ENCODE measurements at places on chromosomes 5 and 9.

GRCh38 chr9:113899205-113899604 is 23.1 kb downstream of the ZNF618 start:
- DNase-seq = no peak

DNA sequence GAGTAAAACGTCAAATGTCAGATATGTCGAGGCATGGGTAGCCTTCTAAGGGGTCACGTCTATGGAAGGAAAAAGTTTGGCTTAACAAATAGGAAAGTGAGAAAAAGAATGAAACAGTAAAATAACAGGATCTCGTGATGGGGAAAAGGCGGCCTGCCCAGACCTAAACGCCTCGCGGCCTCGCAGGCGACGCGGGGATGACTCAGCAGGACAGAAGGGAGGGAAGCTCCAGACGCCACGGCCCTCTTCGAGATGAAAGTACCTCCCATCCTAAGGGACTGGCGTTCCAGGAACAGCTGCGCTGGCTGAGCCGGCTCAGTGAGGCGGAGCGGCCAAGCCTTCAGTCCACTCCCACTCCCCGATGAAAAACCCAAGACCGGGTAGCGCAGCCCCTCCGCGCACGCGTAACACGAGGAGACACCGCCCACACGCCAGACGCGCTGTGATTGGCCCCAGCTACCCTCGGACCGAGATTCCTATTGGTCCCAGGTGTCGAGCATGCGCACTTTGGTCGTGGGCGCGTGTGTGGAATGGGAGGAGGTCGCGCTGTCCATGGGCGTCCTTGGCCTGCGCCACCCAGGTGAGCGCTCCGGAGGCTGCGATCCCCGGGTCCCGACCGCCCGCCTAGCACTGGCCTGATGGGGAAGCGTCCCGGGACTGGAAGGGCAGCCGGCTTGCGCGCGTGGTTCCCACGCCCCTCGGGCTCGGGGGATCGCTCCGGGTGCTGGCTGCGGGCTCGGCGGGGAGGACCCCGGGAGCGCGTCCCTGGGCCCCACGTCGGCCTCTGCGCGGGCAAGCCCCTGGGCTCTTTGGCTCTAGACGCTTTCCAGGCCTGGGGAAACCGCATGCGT is 588.5 kb downstream of the MTRR start:
- peak; percentile 98 for DNase-seq

DNA sequence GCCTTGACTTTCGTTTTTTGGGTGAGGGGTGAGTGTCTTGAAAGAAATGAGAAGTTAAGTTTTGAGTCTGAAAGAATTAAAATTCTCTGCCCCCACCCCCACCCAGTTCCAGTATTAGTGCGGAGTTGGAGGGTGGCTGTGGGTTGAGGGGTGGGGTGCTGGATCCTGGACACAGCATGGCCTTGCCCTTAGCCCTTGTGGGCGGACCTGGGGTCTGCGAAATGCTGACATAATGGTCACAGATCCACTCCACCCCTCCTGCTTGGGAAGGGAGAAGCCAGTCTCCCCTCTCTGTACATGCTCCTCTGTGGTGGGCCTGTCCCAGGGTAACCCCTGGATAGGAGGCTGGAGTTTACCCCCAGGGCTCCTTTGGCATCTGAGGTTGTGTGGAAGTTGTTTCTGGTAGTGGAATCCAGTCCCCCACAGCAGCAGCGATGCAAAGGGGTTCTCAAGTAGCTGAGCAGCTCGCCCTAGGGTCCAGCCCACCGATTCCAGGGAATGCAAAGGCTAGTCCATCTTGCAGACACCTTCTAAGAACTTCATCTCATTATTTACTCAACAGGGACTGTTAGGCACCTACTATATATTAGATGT is 42.8 kb upstream of the TCF7 start:
- DNase-seq = no peak

GRCh38 chr5:76679231-76679630 is 36.7 kb upstream of the F2R start:
- DNase-seq = no peak

GRCh38 chr9:131677444-131678180 is 62.3 kb downstream of the RAPGEF1 start:
- DNase-seq = no peak

- no peak for DNase-seq
Measured at GRCh38 chr5:15222156-15222555, 277.8 kb upstream of the FBXL7 start.

DNA sequence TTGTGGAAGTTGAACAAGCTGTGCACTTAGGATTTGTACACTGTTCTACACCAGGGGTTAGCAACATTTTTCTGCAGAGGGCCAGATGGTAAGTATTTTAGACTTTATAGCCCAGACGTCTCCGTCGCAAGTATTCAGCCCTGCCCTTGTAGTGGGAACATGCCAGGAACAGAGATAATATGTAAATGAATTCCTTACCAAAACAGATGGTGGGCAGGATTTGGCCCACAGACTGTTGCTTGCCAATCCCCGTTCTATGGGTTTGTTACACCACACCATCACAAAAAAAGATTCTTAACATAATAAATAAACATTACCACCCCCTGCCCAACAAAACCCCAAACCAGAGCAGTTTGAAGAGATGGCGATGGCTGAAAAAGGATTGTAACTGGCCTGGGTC is 74.3 kb downstream of the AMBP start:
- no peak for DNase-seq

GRCh38 chr5:137206030-137206715 is 293.0 kb downstream of the SPOCK1 start:
- DNase-seq = no peak

- no peak for DNase-seq
Measured at GRCh38 chr5:55320571-55320970, 12.8 kb downstream of the MTREX start.

DNA sequence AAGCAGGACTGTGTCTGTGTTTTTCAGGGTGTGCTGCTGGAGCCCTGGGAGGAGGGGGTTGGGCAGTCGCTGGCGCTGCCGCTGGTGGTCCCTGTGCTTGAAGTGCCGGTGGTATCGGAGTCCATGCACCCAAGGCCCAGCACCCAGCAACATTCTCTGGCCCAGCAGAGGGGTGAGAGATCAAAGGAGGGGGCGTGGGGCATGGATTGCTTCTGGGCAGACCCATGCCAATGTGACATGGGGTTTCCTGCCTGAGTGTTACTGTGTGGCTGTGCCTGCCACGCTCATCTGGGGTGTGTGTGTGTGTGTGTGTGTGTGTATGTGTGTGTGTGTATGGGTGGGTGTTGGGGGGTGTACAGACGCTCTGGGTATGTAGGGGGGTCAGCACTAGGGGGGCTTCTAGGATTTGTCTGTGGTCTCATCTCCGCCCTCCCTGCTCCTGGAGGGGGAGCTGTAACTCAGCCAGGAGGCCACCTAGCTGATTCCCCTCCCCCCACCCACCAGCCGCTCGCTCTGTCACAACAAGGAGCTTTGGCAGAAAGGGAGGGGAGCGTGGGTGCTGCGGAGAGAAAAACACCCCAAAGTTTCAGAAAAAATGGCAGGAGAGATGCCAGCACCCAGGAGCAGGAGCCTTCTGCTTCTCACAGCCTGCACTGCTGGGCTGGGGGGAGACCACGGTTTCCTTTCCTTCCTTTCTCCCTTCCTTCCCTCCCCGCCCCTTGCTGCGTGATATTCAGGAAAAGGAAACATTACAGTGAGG is 35.9 kb upstream of the HSPA9 start:
- DNase-seq = peak; percentile 55

DNA sequence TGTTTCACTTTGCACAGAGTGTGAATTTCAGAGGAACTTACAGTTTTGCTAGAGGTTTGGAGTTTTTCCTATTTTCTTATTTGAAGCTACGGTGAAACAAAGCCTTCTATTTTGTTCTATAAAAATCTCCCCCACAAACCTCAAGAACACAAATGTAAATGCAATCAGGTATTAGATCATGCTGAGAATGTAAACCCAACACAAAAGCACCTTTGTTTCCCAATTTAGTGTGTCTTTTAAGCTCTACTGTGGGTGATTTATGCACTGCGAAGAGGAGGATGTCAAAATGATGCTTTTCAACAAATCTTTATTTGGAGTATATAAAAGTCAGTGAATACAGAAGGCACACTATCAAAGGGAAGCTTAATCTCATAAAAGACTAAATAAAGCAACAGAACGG is 4.3 kb upstream of the DRD1 start:
- DNase-seq = no peak

GRCh38 chr5:316210-317085 is 5.1 kb upstream of the AHRR start:
- no peak for DNase-seq

DNA sequence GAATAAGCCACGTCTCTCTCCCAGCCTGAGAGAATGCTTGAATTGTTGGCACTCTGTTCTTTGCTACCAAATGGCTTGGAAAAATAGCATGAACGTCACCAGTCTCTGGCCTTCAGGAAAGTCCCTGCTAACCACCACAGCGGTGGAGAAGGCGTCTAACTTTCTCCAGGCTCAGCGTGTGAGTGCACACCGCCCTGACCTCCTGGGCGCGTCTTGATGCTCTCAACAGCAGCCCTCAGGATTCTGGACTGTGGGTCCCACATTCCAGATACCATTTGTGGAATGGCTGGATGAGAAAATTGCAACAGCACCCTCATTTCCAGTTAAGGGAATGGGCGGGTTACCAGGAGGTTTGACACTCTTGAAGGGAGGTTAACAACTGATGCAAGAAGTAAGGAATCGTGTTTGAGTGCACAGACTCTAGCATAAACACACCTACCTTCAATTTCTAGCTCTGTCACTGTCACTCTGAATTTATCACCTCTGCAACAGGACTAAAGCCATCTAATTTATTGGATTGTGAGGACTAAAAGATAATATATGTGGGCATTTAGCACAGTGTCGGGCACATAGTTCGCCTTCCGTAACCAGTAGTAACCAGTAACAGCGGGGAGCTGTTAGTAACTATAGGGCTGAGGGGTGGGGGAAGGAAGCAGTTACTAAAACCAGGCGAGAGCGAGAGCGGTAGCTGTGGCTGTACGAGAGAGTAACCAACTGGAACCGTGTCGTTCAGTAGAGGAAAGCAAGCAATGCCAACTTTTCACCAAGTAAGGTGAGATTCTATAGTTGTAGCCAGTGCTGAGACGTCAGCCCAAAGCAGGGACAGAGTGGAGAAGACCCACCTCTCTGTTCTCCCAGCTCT is 807 bp upstream of the PLGRKT start:
- no peak for DNase-seq

GRCh38 chr5:170510559-170510958 is 6.7 kb downstream of the KCNIP1 start:
- DNase-seq = no peak

GRCh38 chr5:78983601-78984438 is 1.3 kb downstream of the ARSB start:
- DNase-seq = no peak

DNA sequence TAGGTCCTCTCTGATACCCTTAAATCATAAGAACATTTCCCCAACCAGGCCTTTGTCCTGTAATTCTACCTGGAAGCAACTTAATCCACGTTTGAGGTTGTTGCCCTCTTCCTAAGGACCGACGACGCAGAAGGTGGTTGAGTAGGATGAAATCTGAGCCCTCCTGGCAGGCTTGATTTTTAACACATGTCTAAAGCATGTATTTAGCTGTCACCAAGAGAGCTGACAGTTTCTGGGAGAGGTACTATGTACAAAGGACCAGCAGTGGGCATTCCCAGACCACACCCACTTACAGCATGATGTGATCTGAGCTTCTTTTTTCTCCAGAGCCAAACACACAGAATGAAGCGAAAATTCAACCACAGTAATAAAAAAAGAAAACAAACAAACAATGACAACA is 260.9 kb downstream of the SH3GL2 start:
- DNase-seq = no peak

GRCh38 chr5:109045710-109046109 is 298.0 kb downstream of the FER start:
- DNase-seq = no peak

DNA sequence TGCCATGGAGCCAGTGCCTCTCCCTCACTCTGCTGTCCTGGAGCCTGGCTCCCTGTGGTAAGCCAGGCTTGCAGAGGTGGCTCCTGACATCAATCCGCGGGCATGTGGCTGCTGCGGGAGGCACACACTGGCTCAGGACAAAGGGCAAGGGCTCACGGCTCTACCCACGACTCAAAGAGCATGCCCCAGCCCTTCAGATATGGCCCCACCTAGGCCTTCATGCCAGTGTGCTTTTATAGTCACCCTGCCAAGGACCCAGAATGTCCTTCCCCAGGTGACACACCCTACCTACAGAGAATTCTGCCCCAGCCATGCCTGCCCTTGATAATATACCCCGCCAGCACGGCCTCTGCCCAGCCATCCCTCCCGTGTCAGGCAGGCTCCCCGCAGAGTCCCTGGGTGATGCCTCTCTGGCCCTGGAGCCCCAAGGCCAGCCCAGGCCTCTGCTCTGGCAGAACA is 1.6 kb downstream of the MGAT4B start:
- no peak for DNase-seq

GRCh38 chr5:154628685-154629084 is 126.5 kb upstream of the LARP1 start:
- DNase-seq = no peak

GRCh38 chr5:143156572-143156971 is 246.9 kb downstream of the NR3C1 start:
- no peak for DNase-seq

GRCh38 chr5:149541893-149542292 is 9.3 kb downstream of the CSNK1A1 start:
- DNase-seq = no peak

DNA sequence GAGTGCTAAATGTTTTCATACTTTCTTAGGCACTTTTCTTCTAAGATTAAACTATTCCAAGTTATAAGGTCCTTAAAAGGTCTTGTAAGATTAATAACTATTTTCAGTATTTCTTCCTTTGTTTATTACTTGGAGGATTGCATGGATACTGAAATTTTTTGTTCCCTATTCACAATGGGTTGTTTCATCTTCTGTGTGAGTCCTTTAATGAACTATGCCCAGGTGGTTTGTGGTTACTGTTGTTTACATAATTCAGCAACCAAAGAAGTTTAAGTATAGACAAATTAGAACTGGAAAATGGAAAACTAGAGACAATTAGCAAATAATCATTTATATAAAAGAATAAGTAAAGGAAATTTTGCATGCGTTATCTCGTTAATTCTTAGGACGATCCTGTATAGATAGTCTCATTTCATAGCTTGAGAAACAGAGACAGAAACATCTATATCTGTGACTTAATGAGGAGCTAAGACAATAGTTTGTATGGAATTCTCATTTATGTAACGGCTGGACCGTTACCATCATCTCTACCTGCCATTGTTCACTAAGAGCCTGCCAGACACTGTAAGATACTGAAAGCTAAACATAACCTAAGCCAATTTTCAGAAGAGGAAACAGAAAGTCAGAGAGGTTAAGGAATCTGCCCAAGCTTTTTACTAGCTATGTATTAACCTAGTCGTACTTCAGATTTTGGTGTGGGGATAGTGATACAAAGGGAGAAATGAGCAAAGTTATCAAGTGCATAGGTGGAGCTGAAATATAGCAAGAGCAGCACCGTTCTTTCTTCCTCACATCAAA is 148.2 kb downstream of the PAM start:
- DNase-seq = no peak

GRCh38 chr9:27485158-27485557 is 38.9 kb upstream of the IFNK start:
- DNase-seq = no peak

- DNase-seq = peak; percentile 57
Measured at GRCh38 chr9:114504341-114505186, 709 bp downstream of the WHRN start.

- peak; percentile 56 for DNase-seq
Measured at GRCh38 chr9:13529321-13530104, 250.0 kb upstream of the MPDZ start.
